AG04449 (cell line): ENCODE measurements at places on chromosomes 3 and 15.

GRCh38 chr3:861721-862120 lies 231.1 kb upstream of the CNTN6 start:
- no peak for DNase-seq

DNA sequence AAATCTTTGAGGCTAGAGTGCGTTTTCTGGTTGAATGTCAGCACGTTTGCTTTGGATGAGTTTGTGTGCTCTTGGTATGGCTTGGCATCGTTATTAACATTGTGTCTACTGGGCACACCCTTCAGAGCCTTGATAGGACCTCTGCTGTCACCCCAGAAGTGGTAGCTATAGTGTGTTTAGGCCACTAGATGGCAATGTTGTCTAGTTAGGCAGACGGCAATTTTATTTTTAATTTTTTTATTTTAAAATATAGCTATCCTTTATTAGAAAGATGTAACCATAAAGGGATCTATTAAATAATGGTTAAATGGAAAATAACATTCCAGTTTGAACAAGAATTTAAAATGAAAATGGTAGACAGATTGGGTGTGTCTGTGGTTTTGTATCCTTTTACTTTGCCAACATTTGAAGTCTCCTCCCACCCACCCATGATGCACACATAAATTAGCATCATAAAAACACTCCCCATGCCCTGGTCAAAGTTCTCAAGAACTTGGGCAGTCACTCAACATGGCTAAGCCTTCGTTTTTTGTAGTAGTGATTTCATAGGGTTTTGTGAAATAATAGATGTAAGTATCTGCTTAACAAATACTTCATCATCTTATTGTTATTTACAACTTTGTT lies 200.7 kb downstream of the KCNH8 start:
- DNase-seq, result no peak

DNA sequence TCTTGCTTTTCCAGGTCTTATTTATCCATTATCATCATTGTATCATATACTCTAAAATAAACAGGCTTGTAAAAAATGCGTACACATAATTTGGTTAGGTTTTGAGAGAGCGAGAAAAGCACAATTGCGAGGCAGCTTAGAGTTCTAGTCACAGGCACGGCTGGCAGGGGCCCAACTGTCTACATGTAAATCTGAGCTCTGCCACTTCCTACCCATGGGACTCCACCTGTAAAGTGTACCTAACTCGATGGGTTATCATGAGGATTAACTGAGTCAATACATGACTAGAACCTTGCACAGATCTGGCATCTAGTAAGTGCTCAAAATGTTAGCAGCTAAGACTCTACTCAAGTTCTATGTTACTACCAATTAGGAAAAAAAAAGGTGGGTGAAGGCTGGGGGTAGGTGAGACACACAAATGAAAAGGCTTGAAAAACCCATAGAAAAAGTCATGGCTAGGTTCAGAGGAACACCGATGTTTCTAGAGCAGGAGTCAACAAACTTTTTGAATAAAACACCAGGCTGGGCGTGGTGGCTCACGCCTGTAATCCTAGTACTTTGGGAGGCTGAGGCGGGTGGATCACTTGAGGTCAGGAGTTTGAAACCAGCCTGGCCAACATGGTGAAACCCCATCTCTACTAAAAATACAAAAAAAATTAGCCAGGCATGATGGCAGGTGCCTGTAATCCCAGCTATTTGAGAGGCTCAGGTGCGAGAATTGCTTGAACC lies 36.2 kb downstream of the GLB1 start:
- no peak for DNase-seq

- DNase-seq, result no peak
These were observed 78.2 kb upstream of the UMPS start for GRCh38 chr3:124652009-124652408.

GRCh38 chr3:52777959-52778805 lies 783 bp downstream of the ITIH1 start:
- no peak for DNase-seq

DNA sequence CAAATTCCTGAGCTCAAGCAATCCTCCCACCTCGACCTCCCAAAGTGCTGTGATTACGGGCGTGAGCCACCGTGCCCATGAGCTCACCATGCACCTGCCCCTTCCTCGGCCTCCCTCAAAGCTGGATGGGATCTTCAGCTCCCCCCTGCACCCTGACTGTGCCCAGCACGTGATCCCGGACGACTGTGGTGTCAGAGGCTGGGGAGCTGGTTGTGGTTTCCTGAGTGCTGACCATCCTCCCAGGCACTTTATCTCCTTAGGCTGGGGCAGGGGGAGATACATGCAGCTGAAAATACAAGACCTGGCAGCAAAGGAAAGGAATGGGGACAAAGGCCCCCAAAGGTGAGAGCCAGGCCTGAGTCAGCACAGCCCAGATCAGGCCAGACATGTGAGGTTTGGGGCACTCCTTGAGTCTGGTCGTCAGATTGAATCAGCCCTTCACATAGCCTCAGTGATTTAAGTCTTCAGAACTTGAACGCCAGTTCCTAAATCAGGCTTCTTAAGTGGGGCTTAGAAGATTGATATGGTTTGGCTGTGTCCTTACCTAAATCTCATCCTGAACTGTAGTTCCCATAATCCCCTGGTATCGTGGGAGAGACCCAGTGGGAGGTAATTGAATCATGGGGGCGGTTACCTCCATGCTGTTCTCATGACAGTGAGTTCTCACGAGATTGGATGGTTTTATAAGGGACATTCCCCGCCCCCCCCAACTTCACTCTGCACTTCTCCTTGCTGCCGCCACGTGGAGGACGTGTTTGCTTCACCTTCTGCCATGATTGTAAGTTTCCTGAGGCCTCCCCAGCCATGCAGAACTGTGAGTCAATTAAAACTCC lies 35.8 kb downstream of the PRKCD start:
- no peak for DNase-seq

- no peak for DNase-seq
These were observed 134.4 kb downstream of the PDE8A start for GRCh38 chr15:85116066-85116465.

DNA sequence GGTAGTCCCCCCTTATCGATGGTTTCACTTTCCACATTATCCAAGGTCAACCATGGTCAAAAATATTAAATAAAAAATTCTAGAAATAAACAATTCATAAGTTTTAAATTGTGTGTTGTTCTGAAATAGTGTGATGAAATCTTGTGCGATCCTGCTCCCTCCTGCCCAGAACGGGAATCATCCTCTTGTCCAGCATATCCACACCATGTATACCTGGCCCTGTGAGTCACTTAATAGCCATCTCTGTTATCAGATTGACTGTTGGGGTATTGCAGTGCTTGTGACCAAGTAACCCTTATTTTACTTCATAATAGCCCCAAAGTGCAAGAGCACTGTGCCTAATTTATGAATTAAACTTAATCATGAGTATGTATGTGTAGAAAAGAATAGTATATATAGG lies 19.1 kb downstream of the FAM81A start:
- no peak for DNase-seq

GRCh38 chr3:147945968-147946519 lies 536.9 kb downstream of the ZIC1 start:
- DNase-seq, result peak; percentile 87

GRCh38 chr15:87734571-87735373 lies 521.8 kb downstream of the NTRK3 start:
- no peak for DNase-seq

DNA sequence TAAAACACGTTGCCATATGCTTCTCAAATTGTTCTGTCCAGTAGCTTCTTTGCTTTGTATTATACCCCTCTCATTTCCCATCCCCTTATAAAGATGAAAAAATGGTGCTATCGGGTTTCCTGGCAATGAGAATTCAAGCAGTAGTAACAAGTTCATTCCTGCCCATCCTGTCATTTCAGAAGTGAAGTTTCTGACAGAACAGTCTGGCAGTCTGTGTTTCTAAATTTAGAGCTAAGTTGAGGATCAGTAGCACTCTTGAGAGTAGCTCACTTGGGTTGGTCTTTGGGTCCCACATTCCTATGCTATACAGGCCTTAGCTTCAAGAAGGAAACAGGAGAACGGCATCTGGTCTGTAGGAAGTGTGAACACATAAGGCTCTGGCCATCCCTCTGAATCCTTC lies 134.6 kb downstream of the GHSR start:
- no peak for DNase-seq

- no peak for DNase-seq
These were observed 485.4 kb downstream of the GRM7 start for GRCh38 chr3:7346364-7346763.
